ENCODE measurements at places on chromosomes 6 and 20. TPM values are rescaled to one million over a fixed set of nuclear protein-coding genes. Genes with fewer than 3 reads are reported as not detected.

The DEFB132 gene
- not detected for total RNA-seq

The SYCP2 gene
- total RNA-seq, result 5.4 TPM

The NHLRC1 gene
- 2.8 TPM for total RNA-seq

The VSX1 gene
- 131 TPM for total RNA-seq

The VGLL2 gene
- 2.8 TPM for total RNA-seq

The OR2B6 gene
- not detected for total RNA-seq

The MCM3 gene
- total RNA-seq, result 63.8 TPM

The SLC44A4 gene
- total RNA-seq, result 3.0 TPM

The CGA gene
- not detected for total RNA-seq

The SUMO4 gene
- total RNA-seq, result 16.1 TPM

The RIPPLY2 gene
- total RNA-seq, result 2.7 TPM

The FAM162B gene
- total RNA-seq, result 5.6 TPM

The HCRTR2 gene
- 1.5 TPM for total RNA-seq

The CEP162 gene
- 41.9 TPM for total RNA-seq

The FAM217A gene
- not detected for total RNA-seq

The NRSN1 gene
- total RNA-seq, result 12.5 TPM

The DDRGK1 gene
- total RNA-seq, result 50.0 TPM

The SASH1 gene
- total RNA-seq, result 103 TPM

The CLDN20 gene
- total RNA-seq, result not detected

The PKIG gene
- 54.3 TPM for total RNA-seq

The EYA4 gene
- total RNA-seq, result 7.7 TPM

The ANKRD66 gene
- total RNA-seq, result not detected

The MEP1A gene
- not detected for total RNA-seq

The IYD gene
- total RNA-seq, result not detected

The GINS1 gene
- 6.8 TPM for total RNA-seq

The SLC17A3 gene
- not detected for total RNA-seq

The SPTLC3 gene
- total RNA-seq, result 14.1 TPM

The BCLAF1 gene
- 327 TPM for total RNA-seq

The SLC22A16 gene
- total RNA-seq, result 0.82 TPM

The LPA gene
- 0.93 TPM for total RNA-seq

The SEL1L2 gene
- 0.60 TPM for total RNA-seq
